ENCODE measurements at places on chromosomes 5 and 9.

DNA sequence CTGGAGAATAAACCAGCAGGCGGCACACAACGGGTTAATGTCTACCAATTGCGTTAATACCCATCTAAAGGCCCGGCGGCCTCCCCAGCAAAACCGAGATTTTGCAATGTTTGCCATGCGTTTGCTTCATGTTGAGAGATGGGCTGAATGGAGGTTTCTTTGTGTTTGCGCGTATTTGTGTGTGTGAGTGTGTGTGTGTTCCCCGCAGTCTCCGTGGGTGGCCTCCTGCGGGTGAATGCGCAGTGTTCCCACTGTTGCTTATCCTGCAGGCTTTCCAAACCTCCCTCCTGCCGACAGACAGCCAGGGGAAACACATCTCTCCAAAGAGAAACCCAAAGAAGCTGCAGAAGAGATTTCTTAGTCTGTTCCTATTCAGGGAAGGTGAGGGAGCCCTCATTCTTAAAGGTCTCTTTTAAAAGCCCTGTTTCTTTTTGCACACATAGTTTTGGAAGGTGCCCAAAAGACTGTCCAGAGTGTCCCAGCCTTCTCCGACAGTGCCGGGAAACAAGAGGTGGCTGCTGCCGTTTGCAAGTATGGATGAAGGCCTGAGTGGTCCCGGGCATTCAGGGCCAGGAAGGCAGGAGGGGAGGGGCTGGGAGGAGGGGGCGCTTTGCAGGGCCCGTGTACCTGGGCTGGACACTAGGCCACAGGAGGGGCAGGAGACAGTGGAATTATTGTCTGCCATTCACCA, 103.8 kb upstream of the ERCC6L2 start:
- DNase-seq = no peak

- DNase-seq = no peak
These were observed 19.8 kb downstream of the CENPP start for GRCh38 chr9:92345582-92345981.

- no peak for DNase-seq
These were observed 73.5 kb upstream of the ANKRD55 start for GRCh38 chr5:56306433-56307150.

GRCh38 chr5:162274679-162275078, 207.1 kb downstream of the GABRG2 start:
- no peak for DNase-seq

GRCh38 chr5:129460672-129460935, 506 bp downstream of the ADAMTS19 start:
- peak; percentile 9 for DNase-seq

- no peak for DNase-seq
These were observed 2.8 kb upstream of the WWC1 start for GRCh38 chr5:168288349-168289245.

DNA sequence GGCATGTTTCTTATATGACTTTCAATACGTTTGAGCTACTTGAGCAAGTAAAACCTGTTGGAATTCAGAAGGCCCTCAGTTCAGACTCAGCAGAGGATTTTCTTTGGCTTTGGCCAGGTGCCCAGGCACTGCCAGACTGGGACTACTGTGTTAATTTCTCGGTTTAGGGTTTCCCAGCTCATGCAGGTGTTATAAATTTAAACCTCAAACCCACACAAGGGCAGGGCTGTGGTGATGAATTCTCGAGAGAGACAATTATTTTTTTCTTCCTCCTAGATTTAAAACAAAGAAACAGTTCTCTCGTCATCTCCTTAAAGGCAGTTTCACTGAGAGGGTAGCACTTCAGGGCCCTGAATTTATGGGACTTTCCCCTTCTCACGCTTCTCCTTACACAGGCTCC, 406.0 kb upstream of the PIK3R1 start:
- DNase-seq = no peak

DNA sequence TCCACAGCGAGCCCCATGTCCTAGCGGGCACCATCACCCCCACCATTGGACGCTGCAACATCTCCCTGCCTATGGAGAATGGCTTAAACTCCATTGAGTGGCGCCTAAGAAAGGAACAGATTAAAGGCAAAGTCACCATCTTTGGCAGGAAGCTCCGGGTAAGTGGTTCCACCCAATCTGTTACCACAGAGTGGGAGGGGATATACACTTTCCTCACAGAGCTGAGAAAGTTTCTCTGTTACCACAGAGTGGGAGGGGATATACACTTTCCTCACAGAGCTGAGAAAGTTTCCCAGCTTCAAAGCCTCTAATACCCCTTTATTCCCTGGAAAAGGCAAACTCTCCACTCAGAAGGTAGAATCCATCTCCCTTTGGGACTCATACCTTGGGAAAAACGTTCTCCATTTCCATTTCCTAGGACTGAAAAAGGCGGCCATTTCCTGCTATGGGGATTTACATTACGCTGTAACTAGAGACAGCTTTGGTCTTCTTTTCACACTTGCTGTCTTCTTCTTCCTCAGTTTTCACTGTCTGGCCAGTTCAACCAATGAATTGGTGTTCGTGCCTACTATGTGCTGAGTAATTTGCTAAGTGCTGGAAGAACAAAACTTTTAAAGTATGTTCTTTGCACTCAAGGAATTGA, 63.4 kb upstream of the WWC1 start:
- DNase-seq = no peak

- DNase-seq = no peak
These were observed 95.7 kb downstream of the HOMER1 start for GRCh38 chr5:79418276-79418675.

DNA sequence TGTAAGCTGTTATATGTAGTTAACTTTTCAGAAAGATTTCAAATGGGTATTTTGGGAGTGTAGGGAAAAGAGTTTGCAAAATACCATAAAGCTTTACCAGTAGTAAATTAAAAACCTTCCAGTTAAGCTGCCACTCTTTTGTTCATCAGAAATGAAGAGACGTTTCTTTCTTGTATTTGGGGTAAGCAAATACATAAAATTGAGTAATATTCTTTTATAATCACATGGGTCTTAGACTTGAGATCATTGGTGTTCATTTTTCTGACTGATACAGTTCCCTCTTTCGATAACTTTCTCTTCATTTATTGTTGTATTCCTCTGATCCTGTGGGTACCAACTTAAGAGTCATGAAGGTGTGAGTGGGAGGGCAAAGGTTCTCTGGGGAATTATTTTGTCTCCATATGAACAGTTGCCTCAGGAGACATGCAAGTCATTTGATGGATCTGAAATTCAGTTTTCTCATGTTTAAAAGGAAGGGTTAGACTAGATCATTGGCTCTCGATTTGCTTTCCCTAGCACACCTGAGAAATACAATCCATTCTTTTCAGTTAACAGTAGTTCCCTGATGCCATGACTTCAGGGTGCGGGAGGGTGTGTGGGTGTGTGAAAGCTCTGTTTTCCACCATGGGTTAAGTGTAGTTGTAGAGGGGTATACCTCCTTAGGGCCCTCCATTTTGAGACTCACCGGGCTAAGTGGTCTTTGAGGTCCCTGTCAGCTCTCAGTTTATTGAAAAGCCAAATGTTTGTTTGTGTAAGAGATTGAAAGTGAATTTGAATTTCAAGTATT, 47.7 kb downstream of the CNTRL start:
- peak; percentile 1 for DNase-seq

DNA sequence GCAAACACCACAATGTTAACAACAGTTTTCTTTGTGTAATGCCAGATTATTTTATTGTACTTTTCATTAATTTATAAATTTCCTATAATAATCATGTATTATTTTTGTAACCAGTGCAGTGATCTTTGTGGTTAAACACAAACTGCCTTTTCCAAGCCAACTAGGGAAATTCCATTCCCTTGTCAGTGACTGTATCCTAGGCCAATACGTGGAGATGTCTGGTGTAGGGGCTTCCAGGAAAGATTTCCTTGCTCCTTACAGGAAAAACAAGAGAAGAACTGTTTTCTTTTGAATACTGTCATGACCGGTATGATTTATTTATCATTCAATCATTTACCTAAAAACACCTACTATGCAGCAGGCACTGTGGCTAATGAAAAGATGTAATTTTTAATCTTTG, 31.4 kb downstream of the FANCC start:
- DNase-seq = no peak

DNA sequence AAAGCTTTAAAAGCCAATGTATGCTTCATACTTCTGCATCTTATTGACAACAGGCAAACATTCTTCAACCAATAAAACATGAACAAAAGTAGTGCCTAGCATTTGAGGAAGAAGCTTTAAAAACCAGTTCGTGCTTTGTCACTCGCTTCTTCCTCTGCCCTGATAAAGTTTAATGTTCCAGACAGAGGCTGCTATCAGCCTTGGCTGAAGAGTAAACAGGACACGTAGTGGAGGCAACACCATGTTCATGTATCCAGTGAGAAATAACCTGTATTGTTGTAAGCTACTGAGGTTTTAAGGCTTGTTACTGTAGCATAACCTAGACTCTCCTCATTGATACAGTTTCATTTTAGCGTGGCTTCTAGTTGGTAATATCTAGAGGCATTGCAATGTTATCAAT, 3.2 kb upstream of the FUBP3 start:
- no peak for DNase-seq

DNA sequence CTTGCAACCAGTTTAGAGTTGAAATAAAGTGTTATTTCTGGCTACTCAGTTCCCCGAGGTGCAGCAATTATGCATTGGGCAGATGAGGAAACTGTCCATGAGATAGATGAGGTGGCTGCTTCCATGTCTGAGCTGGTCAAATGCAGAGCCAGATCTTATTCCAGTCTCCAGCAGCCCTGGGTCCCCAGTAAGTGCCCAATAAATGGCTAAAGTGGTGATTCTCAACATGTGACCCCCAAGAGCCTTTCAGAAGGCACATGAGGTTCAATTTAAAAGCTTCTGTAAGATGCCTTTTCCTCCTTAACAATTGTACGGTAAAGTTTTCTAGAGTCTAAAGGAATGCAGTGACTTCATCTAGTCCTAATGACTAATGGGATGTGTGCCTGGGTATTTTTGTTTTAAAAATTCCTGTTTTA, 17.5 kb downstream of the ATOX1 start:
- no peak for DNase-seq

DNA sequence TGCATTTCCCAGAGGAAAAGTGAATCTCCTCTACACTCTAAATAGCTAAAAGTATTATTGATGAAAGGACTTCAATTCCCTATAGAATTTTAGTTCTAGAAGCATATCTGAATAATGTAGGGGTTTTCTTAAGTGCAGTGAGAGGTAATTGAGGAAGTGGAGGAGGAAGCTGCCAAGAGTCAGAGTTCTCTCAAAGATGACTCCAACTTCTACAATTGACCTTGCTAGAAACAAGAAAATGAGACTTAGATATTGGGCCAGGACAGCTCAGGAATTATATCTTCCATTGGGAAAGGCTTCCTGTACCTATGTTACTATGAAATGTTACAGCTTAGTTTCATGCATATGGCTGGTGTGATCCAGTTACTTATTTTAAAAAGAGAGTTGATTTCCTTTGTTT, 10.4 kb upstream of the F2R start:
- DNase-seq = no peak

GRCh38 chr9:27426511-27427271, 97.4 kb upstream of the IFNK start:
- no peak for DNase-seq

- no peak for DNase-seq
These were observed 170.1 kb downstream of the KDM4C start for GRCh38 chr9:6927838-6928237.
